Brain microvascular endothelial cell (primary cell): ENCODE measurements at places on chromosomes 1 and 21.

GRCh38 chr1:74471470-74471869 is 40.9 kb downstream of the LRRC53 start:
- no peak for DNase-seq

DNA sequence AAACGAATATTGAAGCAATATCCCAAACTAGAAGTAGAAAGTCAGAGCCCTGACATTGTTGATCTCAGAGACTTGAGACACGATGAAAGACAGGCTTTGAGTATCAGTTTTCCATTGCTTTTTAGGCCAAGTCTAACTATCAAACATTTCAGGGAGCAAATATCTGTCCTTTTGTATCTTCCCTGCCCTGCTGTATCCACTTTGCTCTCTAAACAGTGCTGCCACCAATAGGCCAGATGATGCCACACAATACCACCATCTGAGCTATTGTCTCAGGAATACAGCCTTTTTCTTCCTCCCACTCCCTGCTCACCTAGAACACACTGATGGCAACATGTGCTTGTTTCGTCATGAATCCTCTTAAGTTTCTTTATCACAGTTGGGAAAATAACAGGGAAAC is 62.6 kb upstream of the SPAG17 start:
- peak; percentile 25 for DNase-seq

DNA sequence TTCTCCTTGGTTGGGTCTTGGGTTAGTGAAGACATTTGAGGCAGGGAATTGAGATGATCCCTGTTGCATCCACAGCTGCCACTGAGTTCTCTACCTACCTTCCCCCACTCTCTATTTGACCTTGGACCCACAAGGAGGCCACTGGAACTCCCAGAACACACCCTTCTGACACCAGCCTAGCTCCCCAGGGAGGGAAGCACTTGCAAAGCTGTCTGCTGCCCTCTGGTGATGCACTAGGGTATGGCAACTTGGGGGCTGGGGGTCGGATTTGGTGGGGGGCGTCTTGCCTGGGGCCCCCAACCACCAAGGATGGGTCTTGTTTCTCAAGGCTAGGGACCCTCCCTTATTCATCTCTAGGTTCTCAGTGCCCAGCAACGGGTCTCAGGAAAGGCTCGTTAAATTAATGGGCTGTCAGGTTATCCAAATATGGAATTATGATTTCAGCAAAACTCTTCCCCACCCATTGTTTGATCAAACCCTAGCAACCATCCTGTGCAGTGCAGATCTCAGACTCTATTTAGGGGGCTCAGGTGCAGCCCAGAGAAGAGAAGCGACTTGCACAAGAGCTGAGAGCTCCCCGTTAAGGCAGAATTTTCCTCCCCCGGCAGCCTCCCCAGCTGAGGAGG is 177.8 kb upstream of the KLHDC7A start:
- DNase-seq, result no peak

GRCh38 chr1:243293941-243294722 is 38.3 kb downstream of the SDCCAG8 start:
- no peak for DNase-seq

DNA sequence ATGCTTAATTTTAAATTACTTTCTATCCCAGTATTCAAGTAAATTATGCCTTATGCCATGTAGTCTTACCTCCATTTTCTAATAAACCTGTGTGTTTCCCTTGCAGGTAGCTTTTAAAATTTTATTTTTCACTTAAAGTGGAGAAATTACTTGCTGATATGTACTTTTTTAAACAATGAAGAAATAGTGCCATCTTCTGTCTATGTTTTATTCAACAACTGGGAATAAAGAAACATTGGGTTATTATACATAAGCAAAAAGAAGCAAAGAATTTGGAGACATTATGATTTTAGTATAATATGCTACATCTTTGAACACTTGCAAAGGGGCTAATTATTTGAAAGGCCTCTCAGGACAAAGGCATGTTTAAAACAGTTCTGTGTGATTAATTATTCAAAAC is 1912.9 kb downstream of the MRPL39 start:
- no peak for DNase-seq

GRCh38 chr1:1421907-1422464 is 910 bp upstream of the ANKRD65 start:
- DNase-seq, result no peak

DNA sequence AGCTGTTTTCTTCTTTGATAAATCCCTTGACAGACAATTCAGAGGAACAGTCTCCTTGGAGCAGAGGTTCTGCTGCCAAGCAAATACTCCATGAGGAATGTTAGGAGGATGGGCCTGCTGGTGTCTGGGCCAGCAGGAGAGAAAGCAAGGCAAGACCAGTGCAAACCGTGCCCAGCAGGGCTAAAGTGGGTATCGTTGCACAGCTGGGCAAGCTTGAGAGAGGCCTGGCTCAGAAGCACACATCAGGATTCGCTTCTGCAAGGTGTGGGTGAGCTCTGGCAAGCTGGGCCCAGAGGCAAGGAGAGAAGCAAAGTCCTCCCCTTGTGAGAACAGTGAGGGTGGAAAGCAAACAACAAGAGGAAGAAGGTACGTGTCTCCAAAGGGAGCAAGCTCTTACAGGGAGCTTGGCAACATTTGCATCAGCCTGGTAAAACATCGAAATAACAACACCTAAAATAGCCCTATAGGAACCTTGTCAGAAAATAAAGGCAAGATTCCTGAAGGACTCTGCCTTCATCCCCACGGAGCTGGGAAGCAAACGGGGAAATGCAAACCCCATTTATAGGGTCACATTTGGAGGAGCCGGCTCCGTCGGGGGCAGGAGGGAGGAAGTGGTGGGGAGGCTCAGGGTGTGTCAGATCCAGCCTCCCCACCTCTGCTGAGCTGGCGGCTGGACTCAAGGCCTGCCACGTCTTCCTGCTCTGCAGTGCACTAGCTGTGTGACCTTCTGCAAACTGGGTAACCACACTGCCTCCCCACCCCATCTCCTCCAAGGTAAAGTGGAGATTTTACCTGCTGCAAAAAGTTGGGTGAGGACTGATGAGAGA is 62.3 kb upstream of the HIVEP3 start:
- DNase-seq, result no peak

DNA sequence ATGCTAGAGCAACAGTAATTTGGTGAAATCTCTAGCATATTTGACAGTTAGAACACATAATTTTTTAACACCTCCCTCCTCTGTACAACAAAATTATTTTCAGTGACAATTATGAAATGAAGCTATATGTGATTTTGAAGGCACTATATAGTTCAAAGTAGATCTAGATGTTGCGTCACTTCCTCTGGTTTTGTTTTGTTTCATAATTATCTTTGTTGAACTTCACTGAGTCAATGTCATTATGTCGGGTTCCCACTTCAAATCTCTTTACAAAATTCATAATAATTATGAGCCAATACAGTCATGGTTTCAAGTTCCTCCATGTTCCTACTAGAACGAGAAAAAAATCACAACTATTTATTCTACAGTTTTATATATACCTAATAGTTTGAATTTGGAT is 254.8 kb upstream of the PLXNA2 start:
- DNase-seq, result no peak

- no peak for DNase-seq
Observed at GRCh38 chr1:17923666-17924065, 168.5 kb downstream of the ACTL8 start.

- no peak for DNase-seq
Observed at GRCh38 chr1:94236630-94237290, 624 bp downstream of the ARHGAP29 start.

DNA sequence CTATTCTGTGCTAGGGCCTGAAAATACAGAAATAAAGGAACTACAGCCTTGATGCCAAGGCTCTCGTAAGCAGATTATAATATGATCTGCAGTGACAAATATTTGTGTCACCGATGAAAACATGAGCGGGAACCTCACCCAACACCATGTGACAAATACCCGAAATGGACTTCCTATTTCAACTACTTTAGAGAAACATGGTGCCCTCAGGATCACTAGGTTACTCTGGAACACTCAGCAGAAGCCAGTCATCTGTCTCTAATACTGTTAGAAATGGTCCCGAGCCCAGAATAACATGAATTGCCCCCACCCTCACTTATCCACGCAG is 463 bp upstream of the VAMP3 start:
- no peak for DNase-seq

DNA sequence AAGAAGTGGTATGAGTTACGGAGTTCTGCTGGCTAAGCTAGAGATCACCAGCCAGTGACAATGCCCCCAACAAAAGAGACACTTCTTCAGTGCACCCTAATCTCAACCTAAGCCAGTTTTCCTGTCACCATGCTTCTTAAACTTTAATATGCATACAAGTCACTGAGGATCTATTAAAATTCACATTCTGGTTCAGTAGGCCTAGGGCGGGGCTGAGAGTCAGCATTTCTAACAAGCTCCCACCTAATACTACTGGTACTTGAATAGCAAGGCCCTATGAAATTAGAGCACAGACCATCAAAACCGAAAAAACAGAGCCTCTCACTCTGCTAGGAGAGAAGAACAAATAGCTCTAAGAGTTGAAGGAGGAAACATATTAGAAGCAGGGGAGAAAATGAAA is 7.9 kb downstream of the PSMB4 start:
- DNase-seq, result no peak

DNA sequence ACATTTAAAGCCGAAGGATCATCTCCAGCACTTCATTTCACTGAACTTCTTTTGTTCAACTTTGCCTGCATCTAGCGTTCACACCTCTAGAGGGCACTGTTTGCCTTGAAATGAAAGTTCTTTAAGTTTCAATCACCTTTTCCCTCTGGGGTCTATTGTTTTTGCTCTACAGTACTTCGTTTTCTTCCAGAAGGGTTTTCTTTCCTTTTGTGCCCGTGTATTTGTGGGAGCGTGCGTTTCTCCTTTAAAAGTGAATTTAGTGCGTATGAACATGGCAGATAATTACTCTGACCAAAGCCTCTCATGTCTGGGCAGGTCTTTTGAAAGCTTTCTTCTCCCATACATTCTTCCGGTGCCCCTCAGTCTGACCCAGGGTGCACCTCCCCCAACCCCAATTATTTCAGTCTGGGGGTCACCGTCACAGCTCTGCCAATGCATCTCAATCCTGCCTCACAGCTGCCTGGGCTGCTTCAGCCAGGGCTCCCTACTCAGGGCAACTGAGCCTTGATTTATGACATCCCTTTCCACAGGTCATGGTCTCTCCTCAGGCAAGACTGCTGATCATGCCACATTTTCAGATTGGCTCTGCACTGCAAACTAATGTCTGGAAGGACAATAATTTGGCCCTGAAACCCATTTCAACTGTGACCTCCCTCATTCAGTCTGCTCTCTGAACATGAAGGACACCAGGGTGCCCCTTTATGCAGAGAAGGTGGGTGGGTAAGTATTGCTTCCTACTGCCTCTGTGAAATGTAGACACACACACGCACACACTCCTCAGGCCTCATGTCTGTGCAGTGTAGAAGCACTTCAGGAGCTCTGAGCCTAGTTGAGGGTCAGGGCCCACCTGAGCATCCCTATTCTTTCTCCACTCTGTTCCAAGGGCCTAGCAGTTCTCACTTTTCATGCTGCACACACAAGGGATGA is 88.6 kb downstream of the NUF2 start:
- DNase-seq, result peak; percentile 56

DNA sequence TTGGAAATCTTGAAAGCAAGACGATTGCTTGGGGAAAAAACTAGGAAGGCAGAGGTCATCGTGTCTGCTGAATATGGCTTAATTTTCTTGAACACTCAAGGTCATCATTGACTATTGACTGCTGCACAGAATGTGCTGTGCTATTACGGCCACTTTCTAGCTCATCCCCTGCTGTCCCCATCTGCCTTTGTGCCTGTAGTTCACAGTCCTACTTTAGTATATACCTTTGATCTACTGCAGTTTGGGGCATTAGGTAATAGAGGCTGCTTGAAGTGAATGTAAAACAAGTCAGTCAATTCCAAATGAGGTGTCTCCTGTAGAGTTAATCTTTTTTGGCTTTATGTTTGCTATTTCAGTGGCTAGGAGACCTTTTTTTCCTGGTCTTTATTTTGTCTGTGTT is 8.3 kb downstream of the RAB4A start:
- DNase-seq, result no peak

DNA sequence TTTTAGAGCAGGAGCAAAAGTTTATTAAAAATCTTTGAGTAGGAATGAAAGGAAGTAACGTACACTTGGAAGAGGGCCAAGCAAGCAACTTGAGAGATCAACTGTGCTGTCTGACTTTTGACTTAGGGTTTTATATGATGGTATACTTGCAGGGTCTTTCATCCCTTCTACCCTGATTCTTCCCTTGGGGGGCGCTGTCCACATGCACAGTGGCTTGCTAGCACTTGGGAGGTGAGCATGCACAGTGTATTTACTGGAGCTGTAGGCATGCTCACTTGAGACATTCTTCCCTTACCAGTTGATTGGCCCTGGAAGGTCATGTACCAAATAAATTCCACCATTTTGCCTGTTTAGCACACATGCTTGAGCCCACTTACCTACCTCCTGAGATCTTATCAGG is 1001.3 kb upstream of the ADGRL2 start:
- no peak for DNase-seq

- DNase-seq, result no peak
Observed at GRCh38 chr1:98910827-98911226, 93.8 kb downstream of the PLPPR5 start.

- no peak for DNase-seq
Observed at GRCh38 chr21:42200906-42201614, 17.9 kb upstream of the ABCG1 start.

DNA sequence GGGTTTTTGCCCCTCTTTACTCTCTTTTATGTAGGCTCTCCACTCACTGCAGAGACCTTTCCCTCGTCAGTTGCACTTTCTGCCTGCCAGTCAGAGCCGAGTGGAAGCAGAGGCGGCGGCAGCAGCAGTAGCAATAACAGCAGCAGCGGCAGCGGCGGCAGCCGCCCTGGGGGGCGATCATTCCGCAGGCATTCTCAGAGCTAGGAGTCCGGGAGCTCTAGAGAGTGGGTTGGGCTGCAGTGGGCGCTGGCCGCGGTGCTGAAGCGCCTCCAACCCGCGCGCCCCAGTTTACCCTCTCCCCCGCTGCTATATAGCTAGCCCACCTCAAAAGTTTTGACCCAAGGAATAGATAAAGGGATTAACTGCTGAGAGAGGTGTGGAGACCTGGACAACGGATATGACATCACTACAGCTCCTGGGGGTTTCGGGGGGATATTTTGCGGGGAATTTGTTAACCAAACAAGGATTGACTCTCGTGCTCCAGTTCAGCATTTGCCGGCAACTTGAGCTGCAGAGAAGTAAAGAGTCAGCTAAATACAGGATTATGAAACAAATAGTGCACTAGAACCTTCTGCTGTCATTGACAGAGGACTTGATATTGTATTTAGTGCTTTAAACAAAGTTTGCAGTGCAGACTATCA is at the start of gene OLFM3:
Gene OLFM3 (minus strand): TSS at position 102 of the 641 bp plus-strand sequence.
- peak; percentile 3 for DNase-seq

GRCh38 chr1:41281334-41281733 is 39.2 kb upstream of the SCMH1 start:
- no peak for DNase-seq

GRCh38 chr1:3743421-3743820 is 8.8 kb upstream of the CCDC27 start:
- no peak for DNase-seq
